ENCODE measurements at places on chromosomes 3 and 15.

DNA sequence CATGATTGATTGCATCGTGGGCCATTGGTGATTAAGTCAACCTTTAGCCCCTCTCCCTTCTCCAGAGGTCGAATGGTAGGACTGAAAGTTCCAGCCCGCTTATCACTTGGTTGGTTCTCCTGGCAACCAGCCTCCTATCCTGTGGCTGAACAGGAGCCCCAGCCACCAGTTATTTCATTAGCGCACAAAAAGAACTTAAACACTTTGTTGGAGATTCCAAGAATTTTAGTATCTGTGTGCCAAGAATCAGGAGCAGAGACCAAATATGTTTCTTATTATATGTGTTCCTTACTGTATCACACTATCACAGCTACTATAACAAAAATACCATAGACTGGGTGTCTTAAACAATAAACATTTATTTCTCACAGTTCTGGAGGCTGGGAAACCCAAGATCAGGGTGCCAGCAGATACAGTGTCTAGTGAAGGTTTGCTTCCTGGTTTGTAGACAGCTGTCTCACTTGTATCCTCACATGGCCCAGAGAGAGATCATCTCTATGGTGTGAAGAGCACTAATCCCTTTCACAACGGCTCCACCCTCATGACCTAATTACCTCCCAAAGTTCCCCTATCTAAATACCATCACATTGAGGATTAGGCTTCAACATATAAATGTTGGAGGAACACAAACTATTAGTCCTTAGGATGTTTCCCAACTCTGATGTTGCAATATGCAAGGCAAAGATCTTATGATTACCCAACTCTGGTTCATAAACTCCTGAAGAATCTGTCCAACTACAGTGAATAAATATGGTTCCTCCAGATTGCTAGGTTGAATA is 30.5 kb upstream of the APH1B start:
- no peak for DNase-seq

DNA sequence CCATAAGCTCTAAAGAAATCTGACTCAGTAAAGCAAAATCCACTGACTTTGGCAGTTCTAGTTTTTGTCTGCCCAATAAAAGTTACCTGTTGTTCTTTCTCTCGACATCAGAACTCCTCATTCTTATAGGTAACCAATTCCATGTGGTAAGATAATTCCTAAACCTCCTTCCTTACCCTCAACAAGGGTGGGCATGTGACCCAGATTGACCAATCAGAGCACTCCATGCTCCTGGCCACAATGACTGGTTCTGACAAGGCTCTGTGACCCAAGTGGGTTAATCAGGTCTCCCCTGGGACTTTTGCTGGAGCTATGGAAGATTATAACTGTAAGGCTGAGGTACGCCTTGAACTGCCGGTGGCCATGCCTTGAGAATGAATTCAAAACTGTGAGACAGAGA is 31.7 kb downstream of the LINS1 start:
- no peak for DNase-seq

- DNase-seq = no peak
Observed at GRCh38 chr15:23566651-23567050, 1.2 kb downstream of the MKRN3 start.

DNA sequence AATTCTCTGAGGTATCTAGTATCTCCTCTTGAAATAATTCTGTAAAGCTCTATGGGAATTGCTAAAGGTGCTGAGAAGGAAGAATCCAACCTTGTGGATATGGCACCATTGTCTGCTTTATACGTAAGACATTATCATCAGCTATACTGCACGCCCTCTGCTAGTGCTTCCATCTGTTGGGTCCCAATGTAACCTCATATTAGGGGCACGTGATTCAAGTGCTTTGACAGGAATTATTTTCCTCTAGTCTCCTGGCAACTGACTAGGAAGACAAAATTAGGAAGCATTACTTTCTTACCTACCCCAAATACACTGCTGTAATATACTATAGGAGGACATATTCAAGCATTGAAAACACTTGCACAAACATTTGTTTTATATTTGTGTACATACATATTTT is 24.0 kb downstream of the COPS2 start:
- DNase-seq = no peak

- DNase-seq = no peak
Observed at GRCh38 chr3:105406268-105406667, 39.6 kb downstream of the ALCAM start.

DNA sequence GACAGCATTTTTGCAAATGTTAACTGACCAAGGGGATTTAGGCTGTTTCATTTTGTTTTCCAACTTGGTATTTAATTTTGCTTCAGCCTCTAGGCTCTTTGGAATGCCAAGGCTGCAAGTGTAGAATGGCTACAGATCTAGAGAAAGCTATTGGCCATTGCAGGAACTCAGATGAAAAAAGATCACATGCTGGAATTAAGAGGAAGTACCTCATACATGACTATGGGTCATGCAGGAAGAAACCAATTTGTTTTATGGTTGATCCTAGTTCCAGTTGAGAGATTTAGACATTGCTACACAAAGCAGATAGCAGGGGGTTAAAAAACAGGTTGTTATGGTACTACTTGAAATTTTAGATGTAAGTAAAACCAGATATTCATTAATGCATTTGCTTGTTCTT is 12.7 kb upstream of the CLDN16 start:
- DNase-seq = peak; percentile 9

DNA sequence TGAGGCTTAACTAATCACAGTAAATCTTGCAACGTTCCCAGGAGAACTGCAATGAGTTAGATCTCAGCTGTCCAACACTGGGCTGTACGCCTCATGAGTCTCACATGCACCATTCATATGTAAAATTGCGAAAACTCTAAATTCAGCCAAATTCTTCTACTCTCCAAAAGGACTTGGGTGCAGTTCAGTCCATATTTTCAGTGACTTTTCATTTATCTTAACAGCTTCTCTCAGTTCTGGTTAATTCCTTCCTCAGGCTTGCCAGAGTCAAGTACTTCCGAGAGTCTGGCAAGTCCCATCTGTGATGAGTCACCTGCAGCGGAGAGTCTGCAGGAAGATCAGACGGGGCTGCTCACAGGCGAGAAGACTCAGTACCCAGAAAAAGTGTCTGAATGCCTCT is 11.5 kb downstream of the CCDC80 start:
- no peak for DNase-seq

DNA sequence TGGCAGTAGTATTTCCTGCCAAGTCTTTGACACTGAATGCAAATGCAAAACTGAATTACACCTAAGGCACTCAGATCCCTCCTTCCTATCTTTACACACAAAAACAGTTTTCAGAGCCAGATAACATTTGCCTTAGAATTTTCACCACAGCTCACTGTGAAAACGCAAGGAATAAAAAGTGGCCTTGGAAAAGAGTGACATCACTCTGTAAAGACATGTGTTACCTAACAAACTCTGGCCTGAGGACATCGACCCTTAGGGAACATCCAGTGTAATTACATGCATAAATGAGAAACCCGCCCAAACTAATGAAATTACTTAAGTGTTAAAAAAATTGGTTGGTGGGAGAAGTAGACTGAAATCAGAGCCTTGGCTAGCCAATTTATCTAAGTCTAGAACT is 88.9 kb downstream of the PLOD2 start:
- DNase-seq = no peak

- no peak for DNase-seq
Observed at GRCh38 chr3:160577556-160578195, 12.3 kb upstream of the KPNA4 start.

DNA sequence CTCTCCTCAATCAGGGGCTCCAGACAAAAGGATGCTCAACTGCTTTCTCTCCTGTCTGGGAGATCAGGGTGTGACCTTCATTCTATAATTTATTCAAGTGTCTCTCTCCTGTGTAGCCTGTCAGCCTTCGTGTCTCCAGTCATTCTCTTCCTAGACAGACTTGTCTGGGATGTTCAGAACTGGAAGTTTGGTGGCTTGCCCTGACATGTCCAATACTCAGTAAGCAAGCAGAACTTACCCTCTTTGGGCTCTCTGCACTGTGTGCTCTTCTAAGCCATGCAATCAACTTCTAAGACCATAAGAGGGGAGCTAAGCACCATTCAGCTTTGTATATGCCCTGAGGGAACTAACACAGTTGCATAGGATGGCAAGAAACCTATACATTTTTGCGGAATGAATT is 14.1 kb downstream of the ACKR2 start:
- DNase-seq = no peak

GRCh38 chr3:188807006-188807405 is 364.8 kb upstream of the TPRG1 start:
- DNase-seq = no peak

DNA sequence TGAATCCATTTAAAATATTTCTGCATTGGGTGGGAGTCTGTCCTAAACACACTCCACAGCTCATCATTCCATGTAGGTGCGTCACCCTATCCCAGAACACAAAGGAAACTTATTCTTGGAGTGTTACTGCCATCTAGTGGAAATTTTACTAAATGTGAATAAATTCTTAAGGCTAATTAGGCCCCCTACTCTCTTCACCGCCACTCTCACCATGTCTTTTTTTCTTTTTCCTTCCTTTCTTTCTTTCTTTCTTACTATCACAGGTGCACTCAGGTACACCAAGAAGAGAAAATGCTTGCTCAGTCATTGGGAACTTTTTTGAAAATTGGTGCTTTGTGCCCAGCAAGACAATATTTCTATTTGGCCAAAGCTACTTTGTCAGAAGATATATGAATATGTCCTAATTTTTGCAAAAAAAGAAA is 26.4 kb upstream of the ATP8B4 start:
- DNase-seq = peak; percentile 76

- DNase-seq = no peak
Observed at GRCh38 chr3:30626443-30627180, 20.2 kb downstream of the TGFBR2 start.

DNA sequence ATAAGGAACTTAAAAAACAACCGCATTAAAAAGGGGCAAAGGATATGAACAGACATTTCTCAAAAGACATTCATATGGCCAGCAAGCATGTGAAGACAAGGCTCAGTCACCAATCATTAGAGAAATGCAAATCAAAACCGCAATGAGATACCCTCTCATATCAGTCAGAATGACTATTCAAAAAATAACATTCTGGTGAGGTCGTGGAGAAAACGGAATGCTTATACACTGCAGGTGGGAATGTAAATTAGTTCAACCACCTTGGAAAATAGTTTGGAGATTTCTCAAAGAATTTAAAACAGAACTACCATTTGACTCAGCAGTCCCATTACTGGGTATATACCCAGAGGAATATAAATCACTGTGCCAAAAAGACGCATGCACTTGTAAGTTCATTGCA is 496.6 kb upstream of the SGO1 start:
- no peak for DNase-seq

- no peak for DNase-seq
Observed at GRCh38 chr3:22292681-22293080, 541.7 kb upstream of the ZNF385D start.

- DNase-seq = no peak
Observed at GRCh38 chr3:30952786-30953185, 58.3 kb upstream of the GADL1 start.

DNA sequence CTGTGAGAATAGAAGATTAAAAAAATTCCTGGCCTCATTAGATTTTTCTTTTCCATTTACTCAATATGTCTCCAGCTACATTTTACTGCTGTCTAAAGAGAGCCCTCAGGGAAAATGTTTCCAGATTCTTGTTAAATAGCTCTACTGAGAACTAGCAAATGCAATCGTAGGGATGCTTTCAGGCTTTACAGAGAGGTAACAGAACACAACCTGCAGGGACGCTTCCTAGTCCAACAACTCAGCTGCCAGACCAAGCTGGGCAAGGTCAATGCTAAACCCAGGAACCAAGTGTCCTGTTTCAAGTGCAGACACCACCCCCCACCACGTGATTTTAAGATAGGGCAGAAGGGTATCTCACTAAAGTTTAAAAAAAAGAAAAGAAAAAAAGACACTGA is 25.2 kb downstream of the ARHGEF3 start:
- no peak for DNase-seq

- peak; percentile 60 for DNase-seq
Observed at GRCh38 chr3:157089455-157090221, 70.3 kb downstream of the CCNL1 start.

DNA sequence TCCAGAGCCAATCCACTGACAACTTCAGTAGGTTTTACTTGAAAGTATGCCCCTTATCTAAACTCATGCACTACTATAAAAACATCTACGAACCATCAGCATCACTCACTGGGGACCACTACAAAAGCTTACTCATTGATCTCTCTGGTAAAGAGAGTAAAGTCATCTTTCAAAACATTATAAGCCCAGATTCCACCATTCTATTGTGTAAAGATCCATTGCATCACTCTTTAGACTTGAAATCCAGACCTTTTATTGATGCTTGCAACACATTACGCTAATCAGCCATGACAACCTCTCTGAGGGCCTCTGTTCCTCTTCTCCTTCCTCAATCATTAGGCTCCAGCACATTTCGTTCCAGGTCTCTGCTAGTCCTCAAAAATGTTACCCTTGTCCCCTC is 248.9 kb upstream of the WNT5A start:
- DNase-seq = no peak

- no peak for DNase-seq
Observed at GRCh38 chr15:34993877-34994276, 5.8 kb upstream of the ZNF770 start.

- DNase-seq = peak; percentile 84
Observed at GRCh38 chr15:57340682-57341259, 35.5 kb upstream of the CGNL1 start.

DNA sequence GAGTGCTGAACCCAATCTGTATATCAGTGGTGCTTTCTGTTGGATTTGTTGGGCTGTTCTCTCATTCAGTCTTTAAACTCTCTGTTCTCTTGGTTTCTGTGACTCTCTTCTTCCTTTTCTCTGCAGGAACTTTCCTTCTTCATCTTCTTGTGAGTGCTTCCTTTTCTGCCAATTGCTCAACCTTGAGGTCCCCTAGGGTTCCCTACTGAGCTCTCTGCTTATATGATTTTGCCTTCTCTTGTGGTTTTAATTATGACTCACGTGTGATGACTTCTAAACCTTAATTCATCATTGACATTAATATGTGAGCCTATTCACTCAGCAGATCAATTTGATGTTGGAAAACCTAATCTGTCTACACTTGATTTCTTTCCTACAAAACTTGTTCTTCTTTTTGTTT is 39.4 kb downstream of the MOBP start:
- DNase-seq = no peak

DNA sequence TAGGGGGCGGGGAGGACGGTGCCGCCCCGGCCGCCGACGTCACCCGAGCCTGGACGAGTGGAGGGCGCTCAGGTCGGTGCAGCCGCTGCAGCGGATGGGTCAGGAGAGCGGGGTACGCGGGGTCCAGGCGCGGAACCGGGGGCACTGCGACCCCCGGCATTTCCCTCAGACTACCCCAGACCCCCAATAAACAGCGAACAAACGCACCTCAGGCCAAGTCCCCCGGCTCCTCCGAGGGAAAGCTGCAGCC is 78.9 kb downstream of the IQSEC1 start:
- DNase-seq = no peak

All from kidney capillary endothelial cell (primary cell).